ENCODE measurements at places on chromosomes 1 and 21. TPM values are rescaled to one million over a fixed set of nuclear protein-coding genes. Genes with fewer than 3 reads are reported as not detected.
A peak's percentile ranks its signal among the peaks of the same experiment; 100 is the strongest.

DNA sequence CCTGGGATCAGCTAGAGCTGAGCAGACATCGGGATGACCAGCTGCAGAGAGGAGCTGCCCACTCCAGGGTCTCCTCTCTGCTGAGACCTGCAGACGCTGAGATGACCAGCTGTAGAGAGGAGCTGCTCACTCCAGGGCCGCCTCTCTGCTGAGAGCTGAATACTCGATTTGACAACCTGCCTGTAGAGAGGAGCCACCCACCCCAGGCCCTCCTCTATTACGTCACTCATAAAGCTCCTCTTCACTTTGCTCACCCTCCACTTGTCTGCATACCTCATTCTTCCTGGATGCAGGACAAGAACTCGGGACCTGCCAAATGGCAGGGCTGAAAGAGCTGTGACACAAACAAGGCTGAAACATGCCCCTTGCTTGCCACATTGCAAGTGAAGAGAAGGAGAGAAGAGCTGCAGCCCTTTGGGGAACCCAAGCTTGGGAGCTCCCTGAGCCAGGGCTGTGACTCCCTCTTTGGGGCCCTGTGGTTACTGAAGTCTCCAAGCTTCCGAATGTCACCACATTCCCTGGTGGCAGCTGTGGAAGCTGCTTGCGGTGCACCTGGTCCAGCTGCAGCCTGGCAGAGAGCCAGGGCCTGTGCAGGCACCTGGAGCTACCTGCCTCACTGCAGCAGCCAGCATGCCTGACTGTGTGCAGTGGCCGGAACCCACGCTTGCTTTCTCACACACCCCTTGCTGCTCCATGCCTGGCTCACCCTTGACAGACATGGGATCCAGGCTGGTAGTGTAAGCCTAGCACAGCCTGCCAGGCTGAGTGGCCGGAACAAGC is 59.6 kb downstream of the CC2D1B start:
- DNase-seq: no peak
- no peaks in the 10 kb centered on the region for H3K36me3 ChIP-seq
- no peak overlapping the region for H3K4me3 ChIP-seq
- H3K27me3 ChIP-seq: no peaks in the 10 kb centered on the region
- no peaks in the 10 kb centered on the region for H3K4me1 ChIP-seq
- H3K27ac ChIP-seq: no peak overlapping the region

GRCh38 chr21:32411350-32412161 is 950 bp upstream of the EVA1C start:
- peaks cover 42% of the 10 kb centered on the region for H3K4me1 ChIP-seq
- H3K27me3 ChIP-seq: no peaks in the 10 kb centered on the region
- peak overlapping the region; percentile 90 for H3K27ac ChIP-seq
- DNase-seq: peak; percentile 79
- peak overlapping the region; percentile 96 for H3K4me3 ChIP-seq

DNA sequence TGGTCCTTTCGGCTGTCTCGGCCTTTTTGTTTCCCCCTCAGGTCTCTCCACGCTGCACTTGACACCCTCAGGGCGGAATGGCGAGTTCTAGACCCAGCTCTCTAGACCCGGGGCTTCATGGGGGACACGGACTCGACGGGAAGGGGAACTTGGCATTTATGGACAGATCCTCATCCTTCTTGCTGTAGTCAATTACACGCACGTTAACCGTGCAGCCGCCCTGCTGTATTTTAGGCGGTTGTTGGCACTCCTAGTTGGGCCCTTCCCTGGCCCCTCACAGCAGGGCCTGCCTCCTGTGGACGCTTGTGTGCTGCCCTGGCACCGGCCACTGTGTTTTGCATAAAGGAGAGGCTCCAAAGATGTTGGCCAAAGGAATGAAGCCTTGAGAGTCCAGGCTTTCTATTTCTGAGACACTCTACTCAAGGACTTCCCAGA is 558 bp upstream of the BTG3 start:
- no peak for DNase-seq
- H3K27me3 ChIP-seq: no peaks in the 10 kb centered on the region
- peaks cover 29% of the 10 kb centered on the region for H3K4me1 ChIP-seq

Gene ZSWIM5
- total RNA-seq: 2.1 TPM

DNA sequence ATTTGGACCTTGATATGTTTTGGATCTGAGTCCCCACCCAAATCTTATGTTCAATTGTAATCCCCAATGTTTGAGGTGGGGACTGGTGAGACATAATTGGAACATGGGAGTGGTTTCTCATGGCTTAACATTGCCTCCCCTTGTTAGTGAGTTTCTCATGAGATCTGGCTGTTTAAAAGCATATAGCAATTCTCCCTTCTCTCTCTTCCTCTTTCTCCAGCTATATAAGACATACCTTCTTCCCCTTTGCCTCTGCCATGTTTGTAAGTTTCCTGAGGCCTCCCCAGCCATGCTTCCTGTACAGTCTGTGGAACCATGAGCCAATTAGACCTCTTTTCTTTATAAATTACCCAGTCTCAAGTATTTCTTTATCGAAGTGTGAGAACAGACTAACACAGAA is 692.4 kb downstream of the KCNT2 start:
- H3K27ac ChIP-seq: no peak overlapping the region
- no peak for DNase-seq
- H3K27me3 ChIP-seq: no peaks in the 10 kb centered on the region
- H3K4me3 ChIP-seq: no peak overlapping the region

Gene KLHDC9
- 7.1 TPM for total RNA-seq

Gene FAM89A
- total RNA-seq: 17.4 TPM

GRCh38 chr1:63718541-63718970 is 55.3 kb upstream of the ROR1 start:
- H3K4me3 ChIP-seq: no peak overlapping the region
- no peak overlapping the region for H3K27ac ChIP-seq
- no peaks in the 10 kb centered on the region for H3K4me1 ChIP-seq

GRCh38 chr1:47805921-47806361 is 191.2 kb downstream of the TRABD2B start:
- H3K36me3 ChIP-seq: no peaks in the 10 kb centered on the region
- no peak for DNase-seq
- no peak overlapping the region for H3K27ac ChIP-seq
- no peaks in the 10 kb centered on the region for H3K27me3 ChIP-seq

DNA sequence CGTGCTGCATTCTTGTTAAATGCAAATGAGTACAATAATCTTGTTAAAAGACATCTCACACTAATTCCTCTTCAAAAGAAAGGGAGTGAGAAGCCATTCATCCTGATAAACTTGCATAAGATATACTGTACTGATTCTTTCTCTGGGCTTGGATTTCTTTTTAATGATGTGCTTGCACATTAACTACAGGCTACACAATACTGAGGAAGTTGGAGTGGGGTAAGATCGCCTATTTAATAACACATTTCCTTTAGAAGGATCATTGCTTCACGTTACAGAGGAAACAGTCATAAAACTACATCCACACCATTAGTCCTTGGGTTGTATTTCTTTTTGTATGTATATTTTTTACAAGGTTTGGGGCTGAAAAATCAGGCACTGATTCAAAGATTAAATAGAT is 36.6 kb downstream of the NRIP1 start:
- H3K4me1 ChIP-seq: peaks cover 18% of the 10 kb centered on the region
- no peak for DNase-seq
- H3K27ac ChIP-seq: no peak overlapping the region
- H3K27me3 ChIP-seq: no peaks in the 10 kb centered on the region
- no peak overlapping the region for H3K4me3 ChIP-seq
- H3K36me3 ChIP-seq: no peaks in the 10 kb centered on the region

- no peaks in the 10 kb centered on the region for H3K36me3 ChIP-seq
- H3K27me3 ChIP-seq: peaks cover 8% of the 10 kb centered on the region
- H3K27ac ChIP-seq: no peak overlapping the region
- no peaks in the 10 kb centered on the region for H3K4me1 ChIP-seq
- no peak overlapping the region for H3K4me3 ChIP-seq
- DNase-seq: no peak
These were observed 472.9 kb downstream of the MATN1 start for GRCh38 chr1:30250338-30250983.

Gene HIPK1
- total RNA-seq: 75.6 TPM

Gene CREG1
- 7.4 TPM for total RNA-seq

DNA sequence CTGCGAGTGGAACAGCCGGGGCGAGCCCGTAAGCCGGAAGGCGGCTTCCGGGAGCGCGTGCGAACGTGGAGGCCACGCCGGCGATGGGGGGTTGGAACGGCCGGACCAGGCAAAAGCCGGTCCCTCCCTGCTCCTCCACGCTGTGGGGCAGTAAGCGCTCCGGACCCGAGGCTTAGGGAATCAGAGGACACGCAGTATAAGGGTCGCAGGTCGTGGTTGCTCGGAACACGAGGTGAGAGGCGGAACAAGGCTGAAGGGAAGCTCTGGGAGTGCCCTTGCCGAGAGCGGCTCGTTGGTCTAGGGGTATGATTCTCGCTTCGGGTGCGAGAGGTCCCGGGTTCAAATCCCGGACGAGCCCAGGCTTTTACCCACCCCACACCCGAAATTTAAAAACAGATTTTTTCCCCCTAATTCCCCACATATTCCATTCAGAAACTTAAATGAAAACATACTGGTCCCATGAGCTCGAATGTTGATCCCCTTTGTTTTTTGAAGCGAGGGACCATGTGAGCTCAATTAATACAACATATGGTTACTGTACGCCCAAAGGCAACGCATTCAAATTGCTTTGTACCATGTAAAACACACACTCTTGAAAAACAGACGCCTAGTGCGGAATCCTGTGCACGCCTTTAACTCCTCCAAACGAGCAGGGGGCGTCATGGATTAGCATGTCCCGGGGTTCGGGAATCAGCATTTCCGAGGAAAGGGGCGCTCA is 7.2 kb upstream of the MPZL1 start:
- no peaks in the 10 kb centered on the region for H3K36me3 ChIP-seq
- peak overlapping the region; percentile 100 for H3K27ac ChIP-seq
- H3K27me3 ChIP-seq: no peaks in the 10 kb centered on the region
- DNase-seq: peak; percentile 91
- H3K4me1 ChIP-seq: peaks cover 46% of the 10 kb centered on the region
- H3K4me3 ChIP-seq: peak overlapping the region; percentile 99

DNA sequence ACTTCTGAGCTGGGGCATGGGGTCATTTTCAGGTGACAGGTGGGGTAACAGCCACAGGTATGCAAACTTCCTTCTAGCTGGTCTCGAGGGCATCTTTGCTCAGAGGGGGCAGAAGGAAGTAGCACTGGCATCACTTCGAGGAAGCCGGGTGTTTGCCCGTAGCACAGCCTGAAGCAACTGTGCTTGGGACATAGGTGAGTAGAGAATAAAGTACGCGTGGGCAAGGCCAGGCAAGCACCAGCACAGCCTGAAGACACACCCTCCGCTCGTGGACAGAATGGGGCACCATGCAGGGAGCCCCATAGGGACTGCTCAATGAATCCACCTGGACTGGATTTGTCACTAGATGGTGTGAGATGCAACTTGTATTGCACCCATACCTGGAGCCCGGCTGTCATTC is 167.1 kb downstream of the KCNJ6 start:
- no peak overlapping the region for H3K27ac ChIP-seq
- peaks cover 24% of the 10 kb centered on the region for H3K27me3 ChIP-seq
- no peak overlapping the region for H3K4me3 ChIP-seq
- H3K4me1 ChIP-seq: no peaks in the 10 kb centered on the region
- DNase-seq: no peak

DNA sequence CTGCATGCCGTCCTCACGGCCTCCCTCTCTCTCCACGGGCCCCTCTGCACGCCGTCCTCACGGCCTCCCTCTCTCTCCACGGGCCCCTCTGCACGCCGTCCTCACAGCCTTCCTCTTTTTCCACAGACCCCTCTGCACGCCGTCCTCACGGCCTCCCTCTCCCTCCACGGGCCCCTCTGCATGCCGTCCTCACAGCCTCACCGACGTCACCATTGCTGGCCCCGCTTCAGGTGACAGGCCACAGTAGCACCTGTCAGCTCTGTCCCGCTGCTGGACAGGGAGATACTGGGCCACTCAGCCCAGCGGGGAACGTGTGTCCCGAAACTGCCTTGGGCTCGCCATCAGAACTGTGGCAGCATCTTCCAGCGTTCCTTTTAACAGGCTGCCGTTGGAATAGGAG is 82.8 kb upstream of the COL6A1 start:
- DNase-seq: no peak
- no peaks in the 10 kb centered on the region for H3K27me3 ChIP-seq
- H3K4me3 ChIP-seq: no peak overlapping the region
- H3K4me1 ChIP-seq: no peaks in the 10 kb centered on the region

- H3K27me3 ChIP-seq: no peaks in the 10 kb centered on the region
- peaks cover 6% of the 10 kb centered on the region for H3K4me1 ChIP-seq
- no peaks in the 10 kb centered on the region for H3K36me3 ChIP-seq
- no peak overlapping the region for H3K4me3 ChIP-seq
- no peak overlapping the region for H3K27ac ChIP-seq
These were observed 121.1 kb upstream of the RAVER2 start for GRCh38 chr1:64623750-64624191.

- H3K27me3 ChIP-seq: peaks cover 19% of the 10 kb centered on the region
- peaks cover 8% of the 10 kb centered on the region for H3K4me1 ChIP-seq
- no peak overlapping the region for H3K27ac ChIP-seq
- no peaks in the 10 kb centered on the region for H3K36me3 ChIP-seq
- no peak for DNase-seq
These were observed 49.0 kb upstream of the TSPAN2 start for GRCh38 chr1:115138271-115138670.

Gene S100A3
- not detected for total RNA-seq

GRCh38 chr1:229130028-229130668 is 140.8 kb upstream of the RAB4A start:
- peaks cover 15% of the 10 kb centered on the region for H3K36me3 ChIP-seq
- peaks cover 67% of the 10 kb centered on the region for H3K4me1 ChIP-seq
- H3K4me3 ChIP-seq: no peak overlapping the region
- H3K27ac ChIP-seq: no peak overlapping the region

DNA sequence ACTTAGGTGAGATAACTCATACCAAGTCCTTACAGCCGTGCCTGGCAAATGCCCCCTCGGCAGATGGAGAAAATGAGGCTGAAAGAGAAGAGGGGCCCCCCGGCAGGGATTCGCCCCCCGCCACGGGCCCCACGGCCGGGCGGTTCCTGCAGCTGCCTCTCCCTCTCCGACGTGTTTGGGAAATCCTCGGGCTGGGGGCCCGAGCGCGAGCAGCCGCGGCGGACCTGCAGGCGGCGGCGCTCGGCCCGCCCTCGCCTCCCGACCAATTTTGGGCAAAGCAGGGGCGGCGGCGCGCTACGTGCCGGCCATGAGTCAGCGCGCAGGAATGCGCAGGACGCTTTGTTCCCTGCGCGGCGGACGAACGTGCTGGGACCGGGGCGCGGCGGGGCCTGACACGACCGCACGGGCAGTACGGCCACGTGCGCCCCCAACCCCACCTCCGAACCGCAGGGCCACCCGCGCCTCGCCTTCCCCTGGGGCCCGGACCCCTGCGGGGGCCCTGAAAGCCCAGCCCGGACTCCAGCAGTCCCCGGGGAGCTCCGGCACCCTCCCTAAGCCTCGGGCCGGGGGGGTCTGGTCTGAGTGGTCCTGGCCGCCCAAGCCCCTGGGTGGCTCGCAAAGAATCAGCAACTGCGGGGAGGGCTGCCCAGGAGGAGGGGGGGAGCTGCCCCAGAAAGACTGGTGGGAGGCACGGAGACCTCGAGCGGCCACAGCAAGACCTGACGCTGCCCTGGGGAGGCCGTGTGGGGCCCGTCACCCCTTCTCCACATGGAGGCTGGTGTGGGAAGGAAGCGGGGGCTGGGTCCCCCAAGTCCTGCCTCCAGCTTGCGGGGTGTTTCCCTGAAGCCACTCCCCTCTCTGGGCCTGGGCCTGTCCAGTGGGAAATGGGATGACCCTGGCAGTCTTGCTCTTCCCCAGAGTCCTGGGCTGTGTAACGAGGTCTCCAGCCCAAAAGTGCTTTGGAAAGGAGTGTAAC is 11.9 kb upstream of the EDN2 start:
- peak overlapping the region; percentile 62 for H3K4me3 ChIP-seq
- peaks cover 13% of the 10 kb centered on the region for H3K27me3 ChIP-seq
- H3K4me1 ChIP-seq: peaks cover 13% of the 10 kb centered on the region
- no peak overlapping the region for H3K27ac ChIP-seq
- H3K36me3 ChIP-seq: no peaks in the 10 kb centered on the region

GRCh38 chr1:198556971-198557370 is 16.5 kb upstream of the ATP6V1G3 start:
- H3K27me3 ChIP-seq: no peaks in the 10 kb centered on the region
- H3K4me3 ChIP-seq: peak overlapping the region; percentile 85
- H3K4me1 ChIP-seq: peaks cover 74% of the 10 kb centered on the region
- H3K36me3 ChIP-seq: no peaks in the 10 kb centered on the region
- DNase-seq: peak; percentile 56
